ENCODE measurements at places on chromosomes 4 and X.

- no peak for DNase-seq
These were observed 93.5 kb upstream of the UCP1 start for GRCh38 chr4:140662082-140662869.

GRCh38 chr4:83230928-83231327 lies 53.7 kb downstream of the COQ2 start:
- DNase-seq, result no peak

DNA sequence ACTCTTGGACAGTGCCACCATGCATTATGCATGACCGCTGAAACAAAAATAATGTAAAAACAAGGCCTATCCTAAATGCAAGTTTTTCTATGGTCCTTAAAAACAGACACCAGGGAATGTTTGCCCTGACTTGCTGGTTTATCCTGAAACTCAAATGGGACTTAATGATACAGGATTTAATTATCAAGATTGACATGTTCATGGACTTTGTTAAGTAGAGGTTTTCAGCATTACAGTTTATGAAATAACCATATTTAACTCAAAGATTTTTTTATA lies 1.3 kb downstream of the NFKB1 start:
- no peak for DNase-seq

DNA sequence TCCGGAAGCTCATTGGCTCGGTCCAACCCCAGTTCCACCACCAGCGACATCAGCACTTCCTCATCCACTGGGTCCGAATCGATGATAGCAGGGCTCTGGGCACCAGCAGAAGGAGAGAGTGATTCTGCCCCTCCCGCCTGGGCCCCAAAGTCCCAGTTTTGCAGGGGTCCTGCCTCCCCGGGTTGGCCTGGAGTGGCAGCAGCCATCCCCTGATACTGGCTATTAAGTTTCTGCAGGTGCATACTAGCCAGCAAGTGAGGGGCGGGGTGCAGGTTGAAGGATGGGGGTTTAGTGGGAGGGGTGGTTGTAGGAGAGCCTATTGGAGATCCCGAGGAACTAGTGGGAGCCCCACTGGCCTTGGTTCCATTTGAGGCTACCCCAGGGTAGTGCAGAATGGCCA lies 3.9 kb downstream of the CITED1 start:
- DNase-seq, result no peak

GRCh38 chr4:152148057-152148456 lies 387.2 kb upstream of the GATB start:
- DNase-seq, result no peak

DNA sequence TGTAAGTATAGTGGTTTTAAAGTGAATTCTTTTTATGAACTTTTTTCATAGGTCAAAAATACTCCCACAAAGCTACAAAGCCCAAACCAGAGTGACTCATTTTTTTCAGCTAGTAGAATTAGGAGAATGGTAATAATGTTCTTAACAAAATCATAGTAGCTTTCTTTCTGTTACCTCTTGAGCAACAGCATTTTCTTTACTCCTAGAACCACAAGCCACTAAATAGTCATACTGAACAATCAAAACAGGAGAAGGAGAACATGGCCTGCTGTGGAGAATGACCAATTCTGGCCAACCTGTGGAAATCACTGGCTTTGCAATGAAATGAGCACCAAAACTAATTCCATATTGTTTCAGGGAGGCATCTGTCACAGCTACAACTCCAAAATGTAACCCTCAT lies 112.9 kb downstream of the AMMECR1 start:
- no peak for DNase-seq

- no peak for DNase-seq
These were observed 51.3 kb upstream of the EGFL6 start for GRCh38 chrX:13518126-13518525.

DNA sequence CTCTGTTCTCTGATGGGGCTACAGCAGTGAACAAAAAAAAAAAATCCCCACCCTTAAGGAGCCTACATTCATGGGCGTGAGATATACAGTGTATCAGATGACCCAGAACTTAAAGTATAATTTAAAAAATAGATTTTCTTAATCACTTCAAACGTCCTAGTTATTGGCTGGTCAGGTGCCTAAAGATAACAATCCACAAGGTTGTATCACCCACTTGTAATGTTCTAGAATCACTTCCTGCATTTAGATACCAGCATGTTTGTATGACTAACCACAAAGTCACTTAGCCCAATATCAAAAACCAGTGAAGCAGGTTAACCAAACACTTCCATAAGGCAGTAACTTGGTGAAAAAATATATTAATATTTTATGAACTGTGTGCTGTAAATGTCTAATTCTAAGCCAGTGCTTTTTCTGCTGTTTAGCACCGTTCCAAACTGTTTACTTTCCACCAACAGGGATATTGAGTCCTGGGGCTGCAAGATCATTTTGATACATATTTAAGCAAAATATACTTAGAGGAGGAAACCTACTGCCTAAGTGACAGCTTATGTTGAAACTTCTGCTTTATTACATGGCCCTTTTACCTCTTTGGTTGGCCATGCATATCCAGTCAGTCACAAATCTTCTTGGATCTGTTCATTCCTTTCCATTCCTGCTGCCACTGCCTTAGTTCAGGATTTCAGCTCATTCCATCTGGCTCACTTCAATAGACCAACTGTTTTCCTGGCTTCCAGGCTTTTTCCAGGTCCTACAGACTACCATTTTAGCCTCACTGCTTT lies 43.3 kb downstream of the CD40LG start:
- no peak for DNase-seq

- DNase-seq, result no peak
These were observed 170.1 kb downstream of the FRMPD4 start for GRCh38 chrX:12308420-12308819.

DNA sequence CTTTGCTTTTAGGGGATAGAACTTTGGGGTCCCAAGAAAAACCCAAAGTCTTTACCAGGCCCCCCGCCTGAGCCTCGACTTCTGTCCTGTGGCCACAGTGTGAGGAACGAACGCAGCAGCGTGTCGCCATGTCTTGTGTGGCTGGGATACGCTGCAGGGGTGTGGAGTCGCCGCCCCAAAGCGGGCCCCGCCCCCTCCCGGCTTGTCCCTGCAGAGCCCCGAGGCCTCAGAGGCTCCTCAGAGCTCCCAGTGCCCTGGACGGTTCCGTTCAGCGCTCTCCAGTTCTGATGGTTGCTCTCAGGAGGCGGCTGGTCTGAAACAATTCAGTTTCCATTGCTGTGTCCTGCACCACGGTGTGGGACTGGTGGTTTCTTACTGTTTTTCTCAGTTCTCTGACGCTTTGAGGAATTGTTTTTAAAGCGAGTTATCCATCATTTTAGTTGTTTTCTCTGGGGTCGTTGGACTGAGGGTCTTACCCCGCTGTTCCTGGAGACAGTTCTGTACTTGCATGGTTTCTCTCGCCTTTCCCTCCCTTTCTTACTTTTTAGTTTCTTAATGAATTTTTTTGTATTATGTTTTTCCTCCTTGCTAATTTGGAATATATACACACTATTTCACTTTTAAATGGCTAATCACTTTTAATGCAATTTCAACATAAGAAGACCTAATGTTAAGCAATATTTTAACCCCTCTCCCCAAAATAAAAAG lies 1.6 kb upstream of the IDUA start:
- DNase-seq, result peak; percentile 54

DNA sequence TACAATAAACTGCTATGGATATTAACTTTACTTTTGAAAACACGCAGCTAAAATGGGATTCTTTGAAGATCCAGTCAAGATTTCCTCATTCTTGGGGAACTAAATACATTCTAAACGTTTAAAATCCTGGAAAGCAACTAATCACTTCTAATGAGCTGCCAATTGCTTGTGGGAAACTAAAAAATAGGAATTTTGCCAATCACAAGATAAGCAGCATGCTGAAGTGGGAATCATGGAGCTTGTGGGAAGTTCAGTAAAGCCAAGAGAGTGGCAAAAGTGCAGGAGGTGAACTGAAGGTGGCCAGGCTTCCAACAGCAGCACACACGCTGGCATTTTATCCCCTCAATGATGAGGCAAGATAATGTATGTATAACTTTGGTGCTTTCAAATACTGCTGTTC lies 133.0 kb downstream of the GPC3 start:
- DNase-seq, result no peak

DNA sequence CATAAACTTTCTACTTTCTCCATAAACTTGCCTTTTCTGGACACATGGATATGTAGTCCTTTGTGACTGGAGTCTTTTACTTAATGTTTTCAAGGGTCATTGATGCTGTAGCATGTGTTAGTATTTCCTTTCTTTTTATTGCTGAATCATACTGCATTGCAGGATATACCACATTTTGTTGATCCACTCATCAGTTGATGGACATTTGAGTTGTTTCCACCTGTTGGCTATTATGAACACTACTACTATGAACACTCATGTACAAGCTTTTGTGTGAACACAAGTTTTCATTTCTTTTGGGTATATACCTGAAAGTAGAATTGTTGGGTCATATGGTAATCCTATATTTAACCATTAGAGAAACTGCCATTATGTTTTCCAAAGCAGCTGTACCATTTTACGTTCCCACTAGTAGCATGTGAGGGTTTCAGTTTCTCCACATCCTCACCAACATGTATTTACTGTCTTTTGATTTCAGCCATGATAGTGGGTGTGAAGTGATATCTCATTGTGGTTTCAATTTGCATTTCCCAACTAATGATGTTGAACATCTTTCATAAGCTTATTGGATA lies 26.3 kb upstream of the GPM6B start:
- no peak for DNase-seq

DNA sequence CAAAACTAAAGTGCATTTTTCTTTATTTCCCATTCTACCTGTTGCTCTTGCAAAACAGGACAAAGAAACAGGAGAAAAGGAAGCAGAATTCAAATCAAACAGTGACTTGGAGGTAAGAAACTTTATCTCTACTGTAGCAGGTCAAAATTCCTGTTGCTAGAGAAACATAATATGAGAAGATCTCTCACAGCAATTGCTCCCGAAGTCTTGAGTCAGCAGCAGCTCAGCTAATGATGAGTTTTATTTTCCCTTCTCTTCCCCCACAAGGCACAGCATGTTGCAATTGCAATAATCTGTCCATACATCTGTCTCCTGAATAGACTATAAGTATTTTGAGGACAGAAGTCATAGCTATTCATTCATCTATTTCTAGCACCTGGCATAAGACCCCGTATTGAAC lies 112.7 kb downstream of the CLNK start:
- no peak for DNase-seq

DNA sequence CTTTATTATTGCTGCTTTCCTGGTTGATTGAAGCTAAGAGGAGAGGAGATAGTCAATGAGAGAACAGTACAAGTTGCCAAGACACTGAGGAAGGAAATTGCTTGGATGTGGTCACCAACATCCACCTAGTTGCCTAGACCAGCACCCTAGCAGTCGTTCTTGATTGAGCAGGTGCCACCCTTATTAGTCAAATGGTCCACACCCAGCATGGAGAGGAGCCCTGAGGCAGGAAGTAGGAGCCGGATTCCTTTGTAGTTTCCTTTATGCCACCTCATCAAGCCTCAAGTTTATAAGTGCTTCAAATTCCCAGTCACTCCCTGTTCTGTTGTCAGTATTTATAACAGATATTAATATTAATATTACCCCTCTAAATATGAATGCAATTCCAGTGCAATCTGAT lies 19.1 kb downstream of the PAGE2 start:
- no peak for DNase-seq

DNA sequence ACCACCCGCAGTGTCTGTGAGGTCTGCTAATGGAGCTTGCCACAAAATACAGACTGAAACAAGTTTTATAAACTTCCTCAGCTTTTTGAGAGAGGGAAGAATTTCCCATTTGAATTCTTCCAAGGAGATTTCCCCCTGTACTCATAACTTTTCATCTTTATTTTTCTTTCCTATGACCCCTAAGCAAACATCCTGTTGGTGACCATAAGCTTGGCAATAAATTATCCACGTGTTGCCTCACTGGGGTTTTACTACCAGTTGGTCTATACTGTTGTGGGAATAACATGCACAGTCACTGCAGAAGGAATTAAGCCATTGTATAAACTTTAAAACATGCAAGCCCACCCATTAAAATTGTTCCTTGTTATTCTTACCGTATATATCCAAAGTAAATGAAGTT lies 86.2 kb downstream of the SLC39A8 start:
- DNase-seq, result no peak

GRCh38 chr4:52665592-52665991 lies 6.5 kb upstream of the USP46 start:
- no peak for DNase-seq

- no peak for DNase-seq
These were observed 8.6 kb downstream of the HMX1 start for GRCh38 chr4:8862800-8863685.

- DNase-seq, result no peak
These were observed 71.4 kb downstream of the RTL5 start for GRCh38 chrX:72060196-72060920.

GRCh38 chr4:147408189-147408588 lies 72.7 kb upstream of the EDNRA start:
- DNase-seq, result no peak

DNA sequence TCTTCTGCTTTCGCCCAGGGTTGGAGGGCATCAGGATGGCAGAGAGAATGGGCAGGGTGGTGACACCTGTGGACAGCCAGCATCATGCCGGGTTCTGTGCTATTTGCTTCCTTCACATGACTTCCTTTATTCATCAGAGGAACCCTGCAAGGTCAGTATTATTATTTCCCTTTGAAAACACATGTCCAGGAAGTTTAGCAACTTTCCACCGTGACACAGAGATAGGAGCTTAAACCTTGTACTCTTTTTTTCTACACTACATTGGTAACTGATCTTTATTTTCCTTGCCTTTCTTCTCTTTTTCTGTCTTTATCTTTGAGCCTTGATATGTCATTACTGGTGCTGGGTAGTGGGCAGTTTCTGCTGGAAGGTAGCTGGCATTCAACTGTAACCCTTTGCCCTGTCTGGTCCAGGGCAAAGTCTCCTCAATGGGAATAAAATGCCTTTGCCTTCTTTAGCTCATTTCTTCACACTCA lies 5.0 kb upstream of the MGST2 start:
- DNase-seq, result no peak

GRCh38 chrX:84873176-84873575 lies 130.5 kb upstream of the APOOL start:
- DNase-seq, result no peak

DNA sequence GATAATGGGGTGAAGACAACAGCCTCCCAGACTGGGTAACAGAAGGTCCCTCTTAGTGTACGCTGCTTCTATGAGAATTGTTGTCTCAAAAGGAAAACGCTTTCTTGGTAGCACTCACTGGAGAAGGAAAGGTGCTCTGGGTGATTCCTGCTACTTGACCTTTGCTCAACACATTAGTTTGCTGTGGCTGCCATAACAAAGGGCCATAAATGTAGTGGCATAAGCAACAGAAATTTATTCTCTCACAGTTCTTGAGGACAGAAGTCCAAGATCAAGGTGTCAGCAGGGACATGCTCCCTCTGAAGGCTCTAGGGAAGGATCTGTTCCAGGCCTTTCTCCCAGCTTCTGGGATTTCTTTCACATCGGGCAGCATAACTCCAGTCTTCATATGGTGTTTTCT lies 19.0 kb downstream of the HCCS start:
- DNase-seq, result no peak

DNA sequence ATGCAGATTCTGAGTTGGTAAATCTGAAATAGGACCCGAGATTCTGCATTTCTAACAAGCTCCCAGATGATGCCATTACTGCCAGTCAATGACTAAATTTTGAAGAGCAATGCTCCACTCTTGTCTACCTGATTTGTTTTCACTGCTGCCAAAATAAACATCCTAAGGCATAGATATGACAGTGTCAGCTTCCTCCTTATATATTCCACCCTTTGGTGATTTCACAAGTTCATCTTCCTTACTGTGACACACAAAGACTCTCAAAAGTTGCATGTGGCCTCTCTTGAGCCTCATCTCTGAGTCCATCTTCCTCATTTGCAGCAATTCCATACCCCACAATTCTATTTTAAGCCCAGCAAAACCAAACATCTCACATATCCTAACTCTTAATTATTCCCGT lies 110.9 kb downstream of the FBXW7 start:
- DNase-seq, result no peak

GRCh38 chrX:45765281-45765680 lies 564.6 kb upstream of the DIPK2B start:
- no peak for DNase-seq

Measured in stimulated activated CD8-positive, alpha-beta memory T cell treated with anti-CD3 and anti-CD28 coated beads, Interleukin-2, amount 100 ng/mL, for 1 hour (primary cell).